Esophagus muscularis mucosa (tissue), 4 donors: ENCODE measurements at places on chromosomes 16 and 17. TPM values are rescaled to one million over a fixed set of nuclear protein-coding genes. Genes with fewer than 3 reads are reported as not detected.

Gene SLC16A11
- total RNA-seq = 0.26 TPM

Gene AATK
- 17.1 TPM for total RNA-seq

Gene HS3ST3A1
- total RNA-seq = 7.5 TPM

Gene COQ7
- 19.1 TPM for total RNA-seq

Gene EPOP
- 7.3 TPM for total RNA-seq

Gene NSRP1
- total RNA-seq = 20.0 TPM

Gene KIF2B
- not detected for total RNA-seq
